ENCODE measurements at places on chromosomes 5 and 9. TPM values are rescaled to one million over a fixed set of nuclear protein-coding genes. Genes with fewer than 3 reads are reported as not detected.

Gene ANKRD55
- not detected for total RNA-seq

DNA sequence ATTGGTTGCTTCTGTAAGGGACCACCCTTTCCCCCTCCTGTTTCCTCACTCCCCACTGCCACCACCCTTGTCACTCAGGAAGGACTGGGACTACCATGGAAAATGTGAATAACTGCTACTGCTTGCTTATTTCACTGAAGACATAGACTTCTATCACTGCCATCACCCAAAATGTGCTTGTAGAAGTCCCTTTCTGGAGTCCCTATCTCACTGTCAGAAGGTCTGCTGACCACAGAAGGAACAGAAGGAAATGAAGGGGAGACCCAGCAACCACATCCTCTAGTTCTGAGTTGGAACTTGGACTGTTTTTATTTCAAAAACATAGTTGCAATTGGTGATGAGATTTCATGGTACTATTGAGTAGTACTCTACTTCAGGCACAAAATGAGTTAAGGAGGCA, 122.5 kb downstream of the NPR3 start:
- H3K27me3 ChIP-seq = no peaks in the 10 kb centered on the region
- no peaks in the 10 kb centered on the region for H3K36me3 ChIP-seq
- DNase-seq = no peak
- H3K27ac ChIP-seq = peak overlapping the region; percentile 13

- H3K4me1 ChIP-seq = peaks cover 84% of the 10 kb centered on the region
- H3K36me3 ChIP-seq = no peaks in the 10 kb centered on the region
- H3K27ac ChIP-seq = no peak overlapping the region
- no peaks in the 10 kb centered on the region for H3K27me3 ChIP-seq
These were observed 7.9 kb downstream of the G3BP1 start for GRCh38 chr5:151779531-151780125.

DNA sequence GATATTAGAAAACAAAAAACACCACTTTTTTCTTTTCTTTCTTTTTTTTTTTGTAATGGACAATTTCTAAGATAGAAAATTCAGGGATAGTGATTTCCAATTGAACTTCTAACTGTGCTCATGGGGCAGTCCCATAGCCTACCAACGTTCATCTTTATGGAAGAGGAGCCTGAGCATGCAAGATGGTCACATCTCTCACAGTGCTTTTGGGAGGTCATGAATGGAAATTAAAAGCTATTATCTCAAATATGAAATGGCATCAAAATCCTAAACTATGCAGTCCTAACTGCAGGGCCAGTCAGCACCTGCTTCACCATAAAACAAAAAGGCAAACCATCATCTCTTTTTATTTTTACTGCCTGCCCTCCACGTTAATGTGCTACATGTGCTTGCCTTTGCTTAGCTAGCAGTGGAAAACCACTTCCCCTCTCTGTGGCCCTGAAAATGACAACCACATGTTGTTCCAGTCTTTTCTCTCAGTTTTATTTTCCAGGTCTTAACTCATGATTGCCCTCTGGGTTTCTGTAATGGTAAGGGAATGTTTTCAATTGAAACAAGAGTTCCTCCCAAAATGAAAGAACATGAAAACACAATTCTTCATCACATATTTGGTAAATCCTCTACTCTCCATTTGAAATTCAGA, 16.7 kb downstream of the IFNB1 start:
- H3K27me3 ChIP-seq = no peaks in the 10 kb centered on the region
- no peak overlapping the region for H3K4me3 ChIP-seq
- no peaks in the 10 kb centered on the region for H3K4me1 ChIP-seq
- no peak overlapping the region for H3K27ac ChIP-seq

Gene LCNL1
- total RNA-seq = not detected

DNA sequence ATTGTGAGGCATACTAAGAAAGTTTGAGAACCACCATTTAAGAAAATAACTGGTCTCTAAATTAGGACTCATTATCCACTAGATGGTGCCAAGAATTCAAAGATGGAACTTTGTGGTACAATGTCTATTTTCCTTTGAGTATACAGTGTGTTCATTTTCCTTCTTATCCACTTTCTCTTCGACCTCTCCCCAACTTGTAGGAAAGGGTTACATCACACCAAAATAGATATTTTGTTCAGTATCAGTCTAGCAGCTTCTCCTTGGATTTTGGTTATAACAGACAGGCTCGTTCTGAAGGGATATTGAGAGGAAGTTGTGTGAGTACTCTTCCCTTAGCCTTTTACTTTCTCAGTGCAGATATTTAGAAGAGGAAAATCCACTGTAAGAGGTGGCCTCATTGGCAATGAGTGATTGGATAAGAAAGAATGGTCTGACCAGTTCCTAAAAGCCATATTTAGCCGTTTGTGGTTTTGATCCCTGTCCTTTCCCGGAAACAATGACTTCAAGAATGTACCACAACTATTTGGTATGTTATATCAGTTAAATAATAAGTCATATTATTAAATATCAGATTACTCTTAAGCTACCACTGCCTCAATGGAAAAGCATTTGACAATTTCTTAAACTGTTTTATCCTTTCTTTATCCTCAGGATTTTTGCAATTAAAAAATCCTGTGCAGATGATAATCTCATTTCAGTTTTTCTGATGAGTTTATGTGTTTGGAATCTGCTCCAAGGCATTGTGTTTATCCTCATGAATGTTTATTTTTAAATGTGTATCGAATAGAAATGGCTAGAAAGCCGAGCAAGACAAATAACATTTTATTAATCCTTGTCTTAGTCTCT, 69.0 kb upstream of the GRAMD2B start:
- no peaks in the 10 kb centered on the region for H3K36me3 ChIP-seq
- H3K27me3 ChIP-seq = no peaks in the 10 kb centered on the region
- peaks cover 9% of the 10 kb centered on the region for H3K4me1 ChIP-seq
- H3K27ac ChIP-seq = peak overlapping the region; percentile 64
- H3K4me3 ChIP-seq = peak overlapping the region; percentile 62

GRCh38 chr5:119388619-119389190, 32.9 kb downstream of the TNFAIP8 start:
- H3K27me3 ChIP-seq = no peaks in the 10 kb centered on the region
- no peak overlapping the region for H3K4me3 ChIP-seq
- H3K36me3 ChIP-seq = no peaks in the 10 kb centered on the region
- H3K4me1 ChIP-seq = peaks cover 13% of the 10 kb centered on the region

Gene OR1Q1
- not detected for total RNA-seq

- peaks cover 13% of the 10 kb centered on the region for H3K4me1 ChIP-seq
- DNase-seq = peak; percentile 46
- no peaks in the 10 kb centered on the region for H3K36me3 ChIP-seq
- H3K27me3 ChIP-seq = no peaks in the 10 kb centered on the region
- H3K4me3 ChIP-seq = peak within 1 kb of the TSS; percentile 88
- H3K27ac ChIP-seq = peak within 1 kb of the TSS; percentile 77
These were observed at the start of the genes FAM114A2 and MFAP3 for GRCh38 chr5:154038707-154039457. Gene FAM114A2 (minus strand): TSS chr5:154038910. CDS start chr5:154034953, 3,957 bp downstream. Gene MFAP3 (plus strand): TSS chr5:154038967. CDS start chr5:154049723, 10,756 bp downstream.

Gene GARIN3
- not detected for total RNA-seq

Gene NTNG2
- total RNA-seq = 2.0 TPM
